ENCODE measurements at places on chromosomes 1 and 21.
A peak's percentile ranks its signal among the peaks of the same experiment; 100 is the strongest.

GRCh38 chr1:26938004-26938658 is 16.6 kb downstream of the NUDC start:
- DNase-seq = no peak

- DNase-seq = no peak
Measured at GRCh38 chr1:46488343-46489168, 1.1 kb upstream of the DMBX1 start.

DNA sequence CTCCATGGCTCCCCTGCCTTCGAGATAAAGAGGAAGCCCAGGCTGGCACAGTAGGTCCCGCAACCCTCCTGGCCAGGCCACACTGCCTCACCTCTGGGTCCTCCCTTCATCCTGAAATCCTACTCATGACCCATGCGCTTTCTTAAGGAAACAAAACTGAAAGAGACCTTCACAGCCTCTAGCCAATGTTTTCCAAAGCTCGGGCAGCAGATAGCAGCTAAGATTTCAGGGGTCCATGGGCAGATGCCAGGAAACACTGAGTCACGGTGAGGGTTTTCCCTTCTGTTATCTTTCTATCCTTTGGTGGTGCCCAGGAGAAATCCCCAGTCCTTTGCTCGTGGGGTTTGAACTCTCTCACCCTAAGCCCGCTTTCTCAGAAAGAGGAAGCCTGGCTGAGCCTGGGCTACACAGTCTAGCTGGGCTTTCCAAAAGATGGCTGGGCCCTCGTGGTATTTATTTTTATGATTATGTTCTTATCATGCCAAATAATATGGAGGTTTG is 26.6 kb downstream of the TTC39A start:
- DNase-seq = peak; percentile 28

DNA sequence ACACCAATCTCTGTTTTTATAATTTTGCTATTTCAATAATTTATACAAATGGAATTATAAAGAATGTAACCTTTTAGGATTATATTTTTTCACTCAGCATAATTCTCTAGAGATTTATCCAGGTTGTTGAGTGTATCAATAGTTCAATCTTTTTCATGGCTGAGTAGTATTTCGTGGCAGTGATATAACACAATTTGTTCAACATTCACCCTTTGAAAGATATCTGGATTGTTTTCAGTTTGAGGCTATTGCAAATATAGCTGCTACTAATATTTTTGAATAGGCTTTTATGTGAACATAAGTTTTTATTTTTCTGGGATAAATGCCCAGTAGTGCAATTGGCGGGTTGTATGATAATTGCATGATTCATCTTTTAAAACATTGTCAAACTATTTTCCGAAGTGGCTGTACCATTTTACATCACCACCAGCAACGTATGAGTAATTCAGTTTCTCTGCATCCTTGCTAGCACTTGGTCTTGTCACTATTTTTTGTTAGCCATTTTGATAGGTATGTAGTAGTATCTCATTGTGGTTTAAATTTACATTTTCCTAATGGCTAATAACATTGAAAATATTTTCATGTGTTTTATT is 55.6 kb upstream of the ABCD3 start:
- DNase-seq = no peak

- no peak for DNase-seq
Measured at GRCh38 chr1:55084257-55084656, 44.9 kb downstream of the PCSK9 start.

GRCh38 chr1:181028196-181028595 is 5.5 kb upstream of the STX6 start:
- DNase-seq = no peak

DNA sequence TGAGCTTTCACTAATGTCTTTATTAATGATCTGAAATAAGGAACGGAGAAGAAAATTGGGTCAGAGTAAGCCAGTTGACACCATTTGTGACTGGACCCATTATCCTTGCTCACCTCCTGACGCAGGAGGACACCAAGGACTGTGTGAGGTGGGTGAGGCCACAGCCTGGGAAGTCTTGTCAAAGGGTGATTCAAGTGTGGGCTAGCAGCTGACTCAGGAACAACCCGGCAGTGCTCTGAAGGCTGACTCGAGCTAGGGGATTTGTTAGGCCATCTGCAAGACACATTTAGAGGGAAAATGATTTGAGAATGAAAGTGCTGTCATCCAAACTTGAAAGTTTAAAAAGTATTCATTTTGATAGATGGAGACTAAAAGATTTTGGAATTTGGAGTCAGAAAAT is 21.2 kb downstream of the PRRX1 start:
- DNase-seq = no peak

DNA sequence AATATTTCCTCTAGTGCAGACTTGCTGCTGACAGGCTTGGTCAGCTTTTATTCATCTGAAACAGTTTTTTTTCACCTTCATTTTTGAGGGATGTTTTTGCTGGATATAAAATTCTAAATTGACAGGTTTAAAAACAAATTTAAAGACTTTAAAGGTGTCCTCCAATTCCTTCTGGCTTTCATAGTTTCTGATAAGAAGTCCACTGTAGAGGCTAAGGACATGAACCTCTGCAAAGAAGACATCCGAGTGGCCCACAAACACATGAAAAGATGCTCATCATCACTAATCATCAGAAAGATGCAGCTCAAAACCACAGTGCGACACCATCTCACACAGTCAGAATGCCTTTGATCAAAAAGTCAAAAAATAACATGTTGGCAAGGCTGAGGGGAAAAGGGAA is 42.0 kb upstream of the DYRK1A start:
- no peak for DNase-seq
